ENCODE measurements at places on chromosomes 16 and 17. TPM values are rescaled to one million over a fixed set of nuclear protein-coding genes. Genes with fewer than 3 reads are reported as not detected.

DNA sequence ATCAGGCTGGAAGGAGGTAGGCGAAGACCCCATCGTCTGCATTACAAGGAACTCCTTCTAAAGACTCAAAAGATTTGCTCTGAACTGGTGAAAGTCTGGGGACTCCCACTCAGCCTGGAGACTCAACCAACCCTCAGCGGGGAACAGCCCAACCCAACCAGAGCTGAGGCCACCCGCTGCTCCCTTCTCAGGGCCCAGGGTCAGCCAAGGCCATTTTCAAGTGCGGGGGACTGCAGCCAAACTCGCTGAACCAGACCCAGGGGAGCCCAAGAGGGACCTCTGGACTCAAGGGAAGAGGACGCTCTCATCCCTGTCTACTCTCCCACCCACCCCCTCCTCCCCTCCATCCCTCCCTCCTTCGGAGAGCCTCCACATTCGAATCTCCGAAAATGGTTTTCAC lies 24.1 kb downstream of the XYLT1 start:
- DNase-seq, result peak; percentile 21

DNA sequence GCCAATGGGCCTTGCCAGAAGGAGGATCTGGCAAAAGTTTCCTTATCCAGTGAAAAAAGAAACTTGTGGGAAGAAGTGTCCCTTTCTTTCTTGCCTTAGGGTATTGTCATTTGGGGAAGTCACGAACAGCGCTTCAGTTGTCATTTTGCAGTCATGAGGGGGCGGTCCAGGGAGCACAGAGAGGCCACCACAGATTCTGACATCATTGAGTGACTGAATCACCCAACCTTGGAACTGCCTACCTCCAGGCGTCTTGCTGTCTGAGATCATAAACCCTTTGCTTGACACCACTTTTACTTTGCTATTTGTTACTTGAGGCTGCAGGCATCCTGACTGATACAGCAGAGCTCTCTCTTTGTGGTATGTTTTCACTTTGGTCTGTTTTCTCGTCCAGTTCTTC lies 3.1 kb upstream of the WSCD1 start:
- no peak for DNase-seq

VAT1L gene
- not detected for total RNA-seq

GRCh38 chr17:50108556-50108955 lies 13.4 kb downstream of the PDK2 start:
- DNase-seq, result no peak

DNA sequence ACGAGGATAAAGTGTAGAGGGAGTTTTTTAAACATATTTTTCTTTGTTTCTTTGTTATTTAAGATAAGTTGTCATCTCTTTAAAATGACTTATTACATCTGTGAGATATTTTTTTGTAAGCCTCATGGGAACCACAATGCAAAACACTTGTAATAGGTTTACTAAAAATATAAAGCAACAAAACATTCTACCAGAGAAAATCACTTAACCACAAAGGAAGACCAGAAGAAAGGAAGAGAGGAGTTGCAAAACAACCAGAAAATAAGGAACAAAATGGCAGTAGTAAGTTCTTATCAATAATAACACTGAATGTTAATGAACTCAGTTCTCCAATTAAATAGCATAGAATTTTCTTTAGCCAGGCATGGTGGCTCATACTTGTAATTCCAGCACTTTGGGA lies 22.9 kb downstream of the DHRS7B start:
- no peak for DNase-seq

SLFN14 gene
- total RNA-seq, result not detected

- no peak for DNase-seq
Observed at GRCh38 chr17:31060791-31061550, 33.8 kb upstream of the NF1 start.

CFAP119 gene
- not detected for total RNA-seq

ZNF267 gene
- 24.9 TPM for total RNA-seq

DNA sequence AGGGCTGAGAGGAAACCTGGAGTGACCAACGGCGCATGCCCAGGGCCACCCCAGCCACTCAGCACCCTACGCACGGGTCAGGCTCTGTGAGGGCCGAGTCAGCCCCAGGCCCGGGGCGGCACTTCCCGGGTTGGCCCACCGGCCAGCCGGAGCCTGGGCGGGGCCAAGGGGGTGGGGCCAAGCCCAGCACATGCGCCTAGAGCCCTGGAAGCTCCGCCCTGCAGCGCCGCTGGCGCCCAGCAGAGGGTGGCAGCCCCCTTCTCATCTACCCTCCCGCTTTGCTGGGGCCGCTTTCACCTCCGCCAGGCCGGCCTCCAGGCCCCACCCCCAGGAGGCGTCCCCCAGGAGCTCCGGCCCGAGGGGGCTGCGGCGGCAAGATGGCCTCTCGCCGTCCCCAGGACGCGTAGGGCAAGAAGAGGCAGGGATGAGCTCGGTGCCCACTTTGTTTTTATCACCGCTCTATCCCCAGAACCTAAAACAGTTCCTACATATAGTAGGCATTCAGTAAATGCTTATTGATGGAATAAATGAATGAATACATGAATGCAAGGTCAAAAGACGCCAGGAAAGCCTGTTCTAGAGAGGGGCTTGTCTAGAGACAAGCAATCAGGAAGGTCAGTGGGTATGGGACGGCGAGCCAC lies 31.3 kb downstream of the MYO18A start:
- DNase-seq, result peak; percentile 95

- no peak for DNase-seq
Observed at GRCh38 chr17:49990331-49990730, 4.7 kb downstream of the DLX3 start.

GRCh38 chr17:20235747-20236146 lies 226.6 kb downstream of the SPECC1 start:
- no peak for DNase-seq

DNA sequence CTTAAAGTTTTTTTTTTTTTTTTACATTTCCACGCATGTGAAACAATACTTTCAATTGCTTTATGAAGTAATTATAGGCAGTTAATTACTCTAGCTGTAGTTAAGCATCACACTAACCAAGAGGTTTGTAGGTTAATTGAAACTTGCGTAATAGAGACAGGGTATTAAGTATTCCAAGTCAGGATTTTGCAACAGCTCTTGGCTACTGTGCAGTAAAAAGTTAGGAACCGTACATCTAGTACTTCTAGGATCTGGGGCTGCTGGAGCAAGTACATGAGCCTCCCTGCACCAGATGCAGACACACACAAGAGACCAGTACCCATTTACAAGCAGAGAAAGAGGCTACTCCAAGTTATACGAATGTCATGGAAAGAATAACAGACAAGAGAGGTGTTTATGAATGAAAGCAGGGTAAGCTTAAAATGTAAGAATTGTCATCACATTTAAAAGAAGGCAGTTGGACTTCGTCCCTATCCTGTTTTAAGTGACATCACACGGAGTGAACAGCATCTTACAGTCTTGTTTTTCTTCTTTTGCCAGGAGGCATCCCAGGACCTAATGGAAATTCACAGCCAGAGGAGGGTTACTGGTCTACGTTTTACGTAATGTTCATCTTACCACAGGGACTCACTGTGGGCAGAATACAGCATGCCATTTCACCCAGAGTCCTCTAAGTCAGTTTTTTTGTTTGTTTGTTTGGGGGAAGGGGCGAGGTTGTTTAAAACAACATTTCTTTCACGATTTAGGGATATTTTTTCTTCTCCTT lies 379.6 kb upstream of the PSMD7 start:
- DNase-seq, result no peak

GRCh38 chr17:20920815-20921199 lies 122.0 kb downstream of the USP22 start:
- no peak for DNase-seq

DNA sequence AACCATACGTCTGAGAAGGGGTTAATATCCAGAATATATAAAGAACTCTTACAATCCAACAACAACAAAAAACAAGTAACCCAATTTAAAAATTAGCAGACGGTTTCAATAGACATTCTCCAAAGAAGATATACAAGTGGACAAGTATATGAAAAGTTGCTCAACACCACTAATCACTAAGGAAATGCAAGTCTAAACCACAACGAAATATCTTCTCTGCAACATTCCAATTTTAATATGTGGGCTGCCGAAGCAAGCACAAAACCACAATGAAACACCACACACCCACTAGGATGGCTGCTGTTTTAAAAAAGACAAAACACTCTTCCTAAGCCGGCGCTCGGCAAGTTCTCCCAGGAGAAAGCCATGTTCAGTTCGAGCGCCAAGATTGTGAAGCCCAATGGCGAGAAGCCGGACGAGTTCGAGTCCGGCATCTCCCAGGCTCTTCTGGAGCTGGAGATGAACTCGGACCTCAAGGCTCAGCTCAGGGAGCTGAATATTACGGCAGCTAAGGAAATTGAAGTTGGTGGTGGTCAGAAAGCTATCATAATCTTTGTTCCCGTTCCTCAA lies 5.9 kb upstream of the SLC13A2 start:
- no peak for DNase-seq

GRCh38 chr17:64001763-64002529 lies 3.8 kb downstream of the PRR29 start:
- peak; percentile 81 for DNase-seq

- peak; percentile 75 for DNase-seq
Observed at GRCh38 chr17:78117027-78117981, 11.3 kb downstream of the TMC6 start.

DNA sequence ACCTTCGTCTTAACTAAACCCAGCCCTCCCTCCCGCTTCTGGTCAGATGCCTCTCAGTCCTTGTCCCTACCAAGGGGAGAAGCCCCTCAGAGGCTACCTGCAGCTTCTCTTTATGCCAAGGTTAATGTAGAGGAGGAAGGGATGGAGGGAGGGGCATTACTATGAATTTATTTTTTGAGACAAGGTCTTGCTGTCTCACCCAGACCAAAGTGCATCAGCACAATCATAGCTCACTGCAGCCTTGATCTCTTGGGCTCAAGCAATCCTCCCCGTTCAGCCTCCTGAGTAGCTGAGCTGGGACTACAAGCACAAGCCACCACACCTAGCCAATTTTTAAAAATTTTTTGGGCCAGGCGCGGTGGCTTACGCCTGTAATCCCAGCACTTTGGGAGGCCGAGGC lies 15.3 kb downstream of the EPOP start:
- DNase-seq, result no peak

GRCh38 chr16:87000001-87000400 lies 317.2 kb downstream of the C16orf95 start:
- peak; percentile 22 for DNase-seq

- DNase-seq, result peak; percentile 95
Observed at GRCh38 chr17:47889734-47890529, 6.1 kb upstream of the SP2 start.

DNA sequence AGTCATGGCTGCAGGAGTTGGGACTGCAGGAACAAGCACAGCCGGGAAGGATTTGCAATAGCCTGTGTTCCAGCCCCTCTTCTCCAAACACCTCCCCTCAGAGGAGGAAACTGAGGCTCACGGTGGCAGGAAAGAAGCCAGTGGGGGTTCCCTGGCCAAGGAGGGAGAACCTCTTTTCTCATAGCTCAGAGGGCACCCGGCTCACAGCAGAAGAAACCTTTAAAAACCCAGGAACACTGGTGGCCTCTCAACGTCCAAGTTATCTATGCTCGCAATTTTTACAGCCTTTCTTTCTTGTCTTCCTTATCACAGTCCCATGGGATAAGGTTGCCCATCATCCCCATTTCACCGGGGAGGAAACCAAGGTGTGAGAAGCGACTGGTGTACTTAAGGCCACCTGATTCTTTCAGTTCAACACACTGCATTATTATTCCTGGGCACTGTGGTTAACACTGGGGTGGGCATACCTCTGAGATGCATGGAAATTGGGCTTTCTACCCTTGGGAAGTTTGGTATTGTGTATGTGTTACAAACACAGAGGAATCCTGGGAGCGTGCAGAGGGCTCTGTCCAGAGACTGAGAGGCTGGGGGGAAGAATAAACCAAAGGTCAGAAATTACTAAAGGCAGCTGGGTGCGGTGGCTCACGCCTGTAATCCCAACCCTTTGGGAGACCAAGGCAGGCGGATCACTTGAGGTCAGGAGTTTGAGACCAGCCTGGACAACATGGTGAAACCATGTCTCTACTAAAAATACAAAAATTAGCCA lies 791 bp upstream of the ZNF629 start:
- DNase-seq, result no peak

- no peak for DNase-seq
Observed at GRCh38 chr17:44769230-44769629, 10.4 kb downstream of the ADAM11 start.

- no peak for DNase-seq
Observed at GRCh38 chr17:67050066-67050465, 5.7 kb downstream of the CACNG1 start.

DNA sequence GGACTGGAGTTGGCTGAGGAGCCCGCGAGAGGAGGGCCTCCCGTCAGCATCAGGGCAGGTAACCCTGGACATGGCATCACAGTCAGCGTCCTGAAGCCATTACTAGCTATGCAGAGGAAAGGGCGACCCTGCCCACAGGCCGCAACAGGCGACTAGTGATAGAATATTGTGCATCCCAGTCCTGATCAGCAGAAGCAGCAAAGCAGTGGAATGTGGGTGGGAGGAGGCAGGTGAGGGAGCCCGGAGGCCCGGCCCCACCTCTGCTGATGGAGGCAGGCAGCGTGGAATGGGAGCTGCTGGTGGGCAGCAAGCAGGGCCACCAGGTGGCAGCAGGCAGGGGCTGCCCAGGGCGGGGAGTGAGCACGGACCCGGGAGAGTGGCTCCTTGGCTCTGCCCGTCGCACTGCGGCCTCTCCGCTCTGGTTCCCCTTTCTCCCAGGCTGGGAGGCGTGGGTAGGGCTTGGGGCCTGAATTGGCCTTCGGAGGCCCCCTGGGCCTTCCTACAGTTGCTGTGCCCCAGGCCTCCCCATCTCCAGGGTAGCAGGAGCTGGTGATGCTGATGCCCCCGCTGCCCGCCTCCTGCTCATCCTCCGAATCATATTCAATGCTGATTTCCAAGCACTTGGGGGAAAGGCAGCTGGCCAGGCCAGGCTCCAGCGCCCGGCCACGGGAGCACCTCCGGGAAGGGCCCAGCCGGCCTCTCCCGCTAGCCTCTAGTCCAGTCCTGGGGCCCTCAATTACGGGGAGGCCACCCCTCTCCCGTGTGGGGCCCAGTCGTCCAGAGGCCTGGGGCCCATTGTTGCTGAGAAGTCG lies 20.2 kb downstream of the TSPOAP1 start:
- no peak for DNase-seq

DNA sequence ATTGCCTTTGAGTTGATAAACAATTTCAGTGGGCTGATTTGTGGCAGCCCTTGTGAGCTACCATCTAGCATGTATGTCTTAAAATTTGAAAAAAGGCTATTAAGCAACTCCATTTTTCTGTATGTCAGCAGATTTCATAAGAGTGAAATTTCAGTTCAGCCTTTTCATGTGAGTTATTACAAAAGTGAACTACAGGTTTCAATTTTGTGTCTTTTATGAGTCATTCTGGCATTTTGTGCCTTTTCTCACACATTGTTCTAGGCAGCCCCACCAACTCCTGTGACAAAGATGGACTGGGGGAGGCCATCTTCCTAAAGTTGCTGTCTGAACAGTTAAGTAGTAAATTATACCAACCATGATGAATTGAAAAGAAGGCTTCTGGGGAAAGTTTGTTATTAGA lies 52.1 kb downstream of the USP10 start:
- DNase-seq, result no peak

SPHK1 gene
- not detected for total RNA-seq

DNA sequence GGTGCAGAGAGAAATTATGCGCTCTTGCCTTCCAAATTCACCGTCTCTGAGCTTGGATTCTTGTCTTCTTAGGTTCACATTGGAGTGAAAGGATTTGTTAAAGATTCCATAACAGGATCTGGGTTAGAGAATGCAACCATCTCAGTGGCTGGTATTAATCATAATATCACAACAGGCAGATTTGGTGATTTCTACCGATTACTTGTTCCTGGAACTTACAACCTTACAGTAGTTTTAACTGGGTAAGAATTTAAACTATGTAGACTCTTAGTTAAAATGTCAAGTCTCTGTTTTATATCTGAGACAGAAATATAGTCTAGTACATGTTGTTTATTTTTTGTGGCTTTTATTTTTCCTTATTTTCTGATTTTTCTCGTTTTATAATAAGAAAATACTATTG lies 42.9 kb downstream of the CPD start:
- DNase-seq, result no peak

FOXL1 gene
- not detected for total RNA-seq
